AG09319 (cell line): ENCODE measurements at places on chromosomes 2 and 18.

DNA sequence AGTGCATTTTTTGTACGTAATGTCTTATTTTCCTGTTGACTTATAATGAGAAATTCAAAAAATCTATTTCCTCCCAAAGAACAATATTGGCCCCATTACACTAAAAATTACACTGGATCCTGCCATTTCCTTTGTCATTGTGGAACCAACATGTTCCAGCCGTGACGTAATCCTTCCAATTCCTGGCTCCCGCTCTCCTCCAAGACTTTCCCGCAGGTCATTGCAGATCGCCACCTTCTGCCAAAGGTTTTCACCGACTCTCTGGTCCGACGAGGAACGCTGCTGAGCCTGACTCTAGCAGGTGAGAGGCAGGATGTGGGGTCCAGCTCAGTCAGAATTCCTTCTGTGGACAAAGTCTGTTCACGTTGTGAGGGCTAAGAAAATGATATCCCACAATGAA is 38.0 kb downstream of the PTGR3 start:
- no peak for DNase-seq

GRCh38 chr2:64312622-64313397 is 141.2 kb upstream of the LGALSL start:
- no peak for DNase-seq

GRCh38 chr18:57270156-57270555 is 82.2 kb upstream of the ST8SIA3 start:
- no peak for DNase-seq

- no peak for DNase-seq
Measured at GRCh38 chr2:15893689-15894480, 46.5 kb upstream of the MYCN start.

GRCh38 chr2:100071335-100072043 is 70.9 kb downstream of the AFF3 start:
- no peak for DNase-seq

GRCh38 chr18:2847317-2848246 is 776 bp downstream of the EMILIN2 start:
- DNase-seq = no peak

- DNase-seq = no peak
Measured at GRCh38 chr2:213551526-213551925, 267.3 kb downstream of the SPAG16 start.

DNA sequence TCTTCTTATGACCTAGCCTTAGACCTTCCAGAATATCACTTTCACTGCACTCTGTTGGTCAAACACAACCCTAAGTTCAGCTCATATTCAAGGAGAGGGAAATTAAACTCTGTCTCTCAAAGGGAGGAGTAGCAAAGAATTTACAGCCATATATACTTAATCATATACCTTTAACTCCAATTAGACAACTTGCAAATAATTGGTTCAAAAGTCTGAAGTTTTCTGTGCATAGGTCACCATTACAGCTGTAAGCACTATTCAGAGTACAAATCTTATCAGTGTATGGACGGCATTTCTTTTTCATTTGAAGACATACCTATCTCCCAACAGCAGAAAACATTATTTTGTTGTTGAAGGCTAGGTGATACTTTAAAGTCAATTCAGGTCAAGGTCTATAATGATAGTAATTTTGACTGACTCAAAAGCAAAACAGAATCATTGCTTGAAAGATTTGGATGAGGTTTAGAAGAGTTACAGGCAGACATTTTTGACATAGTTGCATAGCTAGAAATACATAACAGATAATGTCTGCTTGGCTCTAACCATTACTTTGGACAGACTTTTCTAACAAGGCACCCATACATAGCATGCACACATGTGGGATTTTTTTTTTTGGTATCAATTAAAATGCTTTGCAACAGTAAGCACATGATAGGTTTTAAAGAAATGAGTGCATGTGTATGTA is 131.5 kb downstream of the CPS1 start:
- no peak for DNase-seq

DNA sequence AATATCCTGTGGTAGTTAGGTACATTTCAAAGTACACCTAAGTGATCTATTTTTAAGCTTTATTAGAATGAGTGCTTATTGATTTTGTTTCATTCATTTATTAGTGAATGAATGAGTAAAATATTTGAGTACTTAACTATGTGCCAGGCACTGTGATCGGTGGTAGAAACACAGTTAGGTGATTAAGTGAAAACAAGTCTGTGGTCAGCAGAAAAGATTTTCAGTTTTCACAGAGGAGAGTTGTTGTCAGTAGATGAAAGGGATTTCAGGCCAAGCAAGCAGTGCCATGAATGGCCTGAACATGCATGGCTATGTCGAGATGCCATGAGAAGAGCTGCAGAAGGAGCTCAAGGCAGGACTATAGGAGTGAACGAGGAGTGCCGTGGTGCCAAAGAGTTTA is 85.9 kb downstream of the SPTBN1 start:
- DNase-seq = no peak

DNA sequence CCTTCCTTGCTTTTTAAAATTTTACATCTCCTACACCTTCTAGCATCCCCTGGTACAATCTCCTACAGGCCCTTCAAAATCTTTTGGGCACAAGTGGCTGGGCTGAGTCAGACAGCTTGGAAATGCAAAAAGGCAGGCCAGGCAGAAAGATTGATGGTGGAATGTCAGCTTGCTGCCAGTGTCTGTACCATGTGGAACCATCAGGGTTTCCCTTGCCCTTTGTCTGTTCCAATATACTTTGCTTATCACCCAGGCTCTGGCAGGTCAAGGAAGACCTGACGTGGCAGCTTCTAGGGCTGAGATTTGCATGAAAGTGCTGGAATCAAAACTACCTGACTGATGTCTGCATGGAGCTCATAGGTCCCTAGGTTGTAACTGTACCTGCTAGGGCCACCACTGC is 33.3 kb downstream of the GPR39 start:
- no peak for DNase-seq

GRCh38 chr18:8999872-9000271 is 102.6 kb upstream of the NDUFV2 start:
- DNase-seq = no peak

- no peak for DNase-seq
Measured at GRCh38 chr2:152175012-152175367, 573 bp downstream of the STAM2 start.

- DNase-seq = no peak
Measured at GRCh38 chr18:41537666-41538065, 417.4 kb upstream of the PIK3C3 start.

DNA sequence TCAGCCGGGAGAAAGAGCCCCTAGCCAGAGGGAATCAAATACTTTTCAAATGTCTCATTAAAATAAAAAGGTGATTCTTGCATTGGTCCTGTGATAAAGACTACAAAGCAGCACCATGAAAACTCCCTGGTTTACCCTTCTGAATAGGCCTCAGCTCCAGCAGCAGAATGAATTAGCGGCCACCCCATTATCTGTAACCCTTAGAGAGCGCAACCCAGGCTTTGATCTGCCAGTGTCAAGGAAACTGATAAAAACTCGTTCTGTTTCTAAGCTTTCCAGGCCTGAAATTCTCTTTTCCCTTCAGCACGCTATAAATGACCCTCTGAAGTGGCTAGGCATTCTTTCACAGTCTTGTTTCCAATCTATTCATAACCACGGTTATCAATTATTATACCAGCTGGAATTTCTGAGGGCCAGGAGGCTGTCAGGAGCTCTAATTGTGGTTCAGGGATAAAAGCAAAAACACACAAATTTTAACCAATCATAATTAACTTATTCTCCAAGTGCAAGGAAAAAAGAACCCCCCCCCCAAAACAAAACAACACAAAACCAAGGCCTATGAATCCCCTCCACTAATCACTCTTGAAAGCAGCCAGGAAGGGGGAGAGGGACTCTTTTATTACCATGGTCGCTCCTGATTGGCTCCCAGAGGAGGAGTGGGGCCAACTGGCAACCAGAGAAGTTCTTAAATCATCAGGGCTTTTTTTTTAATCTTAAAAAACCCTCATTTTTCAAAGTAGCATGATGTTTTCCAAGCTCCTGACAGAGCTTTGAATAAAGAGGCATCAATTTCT is 258.9 kb downstream of the CYRIA start:
- no peak for DNase-seq

GRCh38 chr2:103451283-103451682 is 689.5 kb downstream of the TMEM182 start:
- no peak for DNase-seq

DNA sequence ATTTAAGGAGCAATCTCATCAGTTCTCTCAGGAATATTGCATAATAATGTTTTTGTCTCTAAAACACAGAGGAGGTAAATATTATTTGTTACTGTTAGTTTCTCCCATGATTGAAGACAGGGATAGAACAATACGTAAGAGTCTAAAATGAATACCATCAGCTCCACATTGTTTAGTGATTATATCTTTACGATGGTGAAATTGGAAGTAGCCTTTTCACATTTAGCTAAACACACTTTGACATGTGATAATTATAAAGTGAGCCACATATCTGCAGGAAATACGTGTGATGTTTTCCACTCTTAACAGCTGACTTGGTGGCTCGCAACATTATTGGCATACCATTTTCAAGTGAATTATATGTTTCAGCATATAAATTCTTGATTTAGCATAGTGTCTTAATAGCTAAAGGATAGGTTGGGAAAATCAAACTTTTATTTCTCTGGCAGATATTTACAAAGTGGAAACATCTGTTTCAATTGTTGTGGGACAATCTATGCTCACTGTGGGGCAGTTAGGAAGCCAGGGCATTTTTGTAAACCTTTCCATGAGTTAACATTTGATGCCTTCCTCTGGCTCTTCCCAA is 208.1 kb upstream of the RASGRP3 start:
- DNase-seq = no peak

GRCh38 chr2:233342301-233342700 is 12.0 kb upstream of the DGKD start:
- no peak for DNase-seq

- peak; percentile 28 for DNase-seq
Measured at GRCh38 chr2:157769856-157770255, 106.3 kb downstream of the ACVR1 start.

GRCh38 chr2:8486141-8486540 is 195.7 kb upstream of the ID2 start:
- no peak for DNase-seq

DNA sequence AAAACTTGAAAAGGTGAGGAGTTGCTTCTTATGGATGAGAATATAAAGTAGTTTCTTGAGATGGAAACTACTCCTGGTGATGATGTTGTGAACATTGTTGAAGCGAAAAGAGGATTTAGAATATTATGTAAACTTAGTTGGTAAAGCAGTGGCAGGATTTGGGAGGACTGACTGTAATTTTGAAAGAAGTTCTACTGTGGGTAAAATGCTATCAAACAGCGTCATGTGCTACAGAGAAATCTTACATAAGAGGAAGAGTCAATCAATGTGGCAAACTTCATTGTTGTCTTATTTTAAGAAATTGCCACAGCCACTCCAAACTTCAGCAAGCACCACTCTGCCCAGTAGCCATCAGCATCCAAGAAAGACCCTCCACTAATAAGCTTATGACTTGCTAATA is 112.9 kb upstream of the ZEB2 start:
- DNase-seq = no peak

GRCh38 chr2:3959372-3959771 is 256.0 kb downstream of the DCDC2C start:
- no peak for DNase-seq

GRCh38 chr2:197399887-197400540 is 34.8 kb downstream of the SF3B1 start:
- DNase-seq = no peak

DNA sequence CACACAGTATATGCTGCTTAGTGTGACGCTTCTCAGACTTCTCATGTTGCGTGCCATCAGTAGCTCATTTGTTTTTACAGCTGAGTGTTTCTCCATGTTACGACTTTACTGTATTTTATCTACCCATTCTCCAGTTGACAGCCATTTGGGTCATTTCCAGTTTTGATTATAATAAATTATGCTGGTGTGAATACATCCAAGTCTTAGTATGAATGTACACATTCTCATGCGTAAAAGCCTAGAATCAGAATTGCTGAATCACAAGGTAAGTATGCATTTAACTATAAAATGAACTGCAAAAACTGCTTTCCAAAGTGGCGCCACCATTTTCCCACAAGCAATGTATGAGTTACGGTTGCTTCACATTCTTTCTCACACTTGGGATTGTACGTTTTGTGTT is 184.2 kb upstream of the SLC35G4 start:
- no peak for DNase-seq

- no peak for DNase-seq
Measured at GRCh38 chr2:147715807-147716206, 129.0 kb upstream of the ACVR2A start.

- peak; percentile 54 for DNase-seq
Measured at GRCh38 chr2:175690113-175690837, 311.8 kb downstream of the LNPK start.

GRCh38 chr2:46874236-46874929 is 41.2 kb downstream of the MCFD2 start:
- DNase-seq = no peak

GRCh38 chr2:64819774-64820688 is 166.3 kb upstream of the SERTAD2 start:
- no peak for DNase-seq

DNA sequence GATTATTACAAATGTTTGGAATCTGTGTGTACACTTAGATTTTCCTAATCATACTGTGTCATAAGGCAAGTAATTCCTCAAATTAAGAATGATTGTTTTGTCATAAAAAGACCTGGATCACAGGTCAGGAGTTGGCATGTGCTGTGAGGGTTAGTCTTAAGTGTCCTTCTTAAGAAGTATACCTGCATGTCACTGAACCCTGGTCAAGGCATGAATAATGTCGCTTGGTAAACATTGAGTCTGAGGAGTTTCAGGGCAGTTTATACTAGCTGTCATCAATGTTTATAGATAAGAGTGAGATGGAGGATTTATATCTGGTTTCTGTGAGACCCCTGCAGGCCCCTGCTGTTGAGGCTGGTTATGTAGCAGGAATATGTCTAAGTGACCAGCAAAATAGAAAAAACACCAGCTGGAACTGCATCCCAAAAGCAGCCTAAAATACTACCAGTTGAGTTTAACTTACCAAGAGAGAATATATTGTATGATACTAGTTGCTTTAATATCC is 112.0 kb upstream of the NOSTRIN start:
- no peak for DNase-seq
